ENCODE measurements at places on chromosomes 3 and 15.

DNA sequence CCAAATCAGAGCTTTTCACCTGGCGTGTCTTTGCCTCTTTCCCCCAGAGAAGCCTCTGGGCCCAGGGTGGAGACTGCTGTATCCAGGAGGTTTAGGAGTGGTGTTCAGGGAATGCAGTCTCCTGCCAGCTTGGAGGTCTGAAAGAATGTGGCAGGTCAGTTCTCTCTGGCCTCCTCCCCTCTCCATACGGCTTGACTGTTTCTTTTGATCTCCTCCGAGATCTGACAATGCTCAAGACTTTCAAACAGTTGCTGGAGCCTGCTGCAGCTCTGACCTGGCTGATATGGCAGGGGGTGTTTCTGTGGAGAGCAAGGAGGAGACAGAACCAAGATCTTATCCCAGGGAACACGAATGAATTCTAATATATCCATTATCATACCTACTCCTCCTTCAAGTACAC lies 24.7 kb upstream of the TM4SF4 start:
- no peak for DNase-seq

- DNase-seq: peak; percentile 14
Measured at GRCh38 chr3:35688826-35689225, 49.5 kb downstream of the ARPP21 start.

GRCh38 chr3:170553788-170554757 lies 31.8 kb downstream of the SLC7A14 start:
- peak; percentile 6 for DNase-seq

- no peak for DNase-seq
Measured at GRCh38 chr3:4813909-4814304, 165.3 kb upstream of the BHLHE40 start.

DNA sequence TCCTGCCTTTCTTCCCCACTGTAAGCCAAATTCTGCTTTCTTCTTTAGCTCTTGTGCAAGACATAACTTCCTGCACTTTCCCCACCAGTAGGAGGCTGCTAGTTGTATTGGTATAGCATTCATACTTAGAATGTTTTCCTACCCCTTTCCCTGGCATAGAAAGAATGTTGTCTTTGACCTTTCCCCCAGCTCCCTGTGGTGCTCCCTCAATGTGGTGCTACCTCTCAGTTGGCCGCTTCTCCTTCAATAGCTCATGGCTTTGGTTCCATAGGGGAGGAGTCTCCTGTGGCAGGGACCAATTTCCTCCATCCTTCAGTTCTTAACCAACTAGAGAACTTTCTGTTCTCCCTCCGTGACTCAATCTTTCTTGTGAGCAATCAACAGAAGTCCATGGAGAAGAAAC lies 67.5 kb upstream of the AKAP13 start:
- DNase-seq: no peak

DNA sequence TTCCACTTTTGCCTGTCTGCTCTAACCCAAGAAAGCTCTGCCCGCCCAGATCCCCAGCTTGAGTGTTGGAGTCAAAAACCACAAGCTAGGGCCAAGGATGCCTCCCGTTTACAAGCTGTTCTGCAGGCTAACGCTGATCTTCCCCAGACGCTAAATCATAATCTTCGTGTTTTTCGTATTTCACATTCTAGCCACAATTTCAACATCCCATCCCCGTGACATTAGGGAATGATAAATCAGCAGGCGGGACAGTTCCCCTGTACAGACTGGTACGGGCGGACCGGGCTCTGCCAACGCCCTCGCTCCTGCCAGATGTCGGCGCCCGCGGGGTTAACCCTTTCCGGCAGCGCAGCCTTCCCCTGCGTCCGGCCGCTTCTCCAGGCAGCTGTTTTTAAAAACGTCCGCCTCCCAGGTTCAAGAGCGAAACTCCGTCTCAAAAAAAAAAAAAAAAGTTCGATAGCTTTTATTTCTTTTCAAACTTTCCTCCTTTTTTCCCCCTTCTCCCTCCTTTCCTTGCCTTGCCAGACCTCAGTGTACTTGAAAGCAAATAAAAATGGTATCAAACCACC lies 81.0 kb upstream of the BNC1 start:
- DNase-seq: peak; percentile 10
